Left kidney (tissue), 8 donors: ENCODE measurements at places on chromosomes 7 and 10.

GRCh38 chr10:58621379-58622077 lies 108.9 kb downstream of the BICC1 start:
- DNase-seq = no peak

DNA sequence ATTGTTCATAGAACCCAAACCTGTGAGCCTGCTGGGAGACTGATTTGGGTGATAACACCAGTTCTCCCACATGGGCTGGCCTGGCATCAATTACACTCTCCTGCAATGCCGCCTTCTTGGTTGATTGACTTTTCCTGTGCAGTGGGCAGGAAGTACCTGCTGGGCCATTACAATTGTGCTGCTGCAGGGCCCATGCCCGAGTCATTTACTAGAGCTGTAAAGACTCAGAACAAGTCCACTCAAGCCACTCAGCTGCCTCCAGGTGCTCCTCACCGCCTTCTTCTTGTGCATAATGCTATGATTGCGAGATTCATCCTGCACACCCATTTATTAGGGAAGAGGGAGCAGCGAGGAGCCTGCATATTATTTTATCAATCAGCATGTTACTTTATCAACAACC lies 264.0 kb downstream of the TCERG1L start:
- no peak for DNase-seq

DNA sequence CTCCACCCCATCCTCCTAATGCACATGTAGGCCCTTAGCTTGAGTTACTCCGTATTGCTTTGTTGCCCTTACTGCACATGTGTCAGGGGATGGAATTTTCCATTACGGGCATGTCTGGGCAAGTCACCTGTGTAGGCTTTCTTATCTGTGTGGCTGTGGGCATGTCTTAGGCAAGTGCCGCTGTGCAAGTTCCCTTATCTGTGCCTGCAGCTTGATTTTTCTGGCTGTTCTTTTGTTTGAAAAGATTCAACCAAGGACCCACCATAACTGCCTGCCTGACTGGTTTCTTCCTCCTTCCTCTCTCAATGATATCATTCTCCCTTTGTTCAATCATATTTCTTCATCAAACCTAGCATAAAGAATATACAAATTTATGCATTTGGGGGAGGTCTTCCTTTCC lies 88.5 kb downstream of the AKR1D1 start:
- no peak for DNase-seq

DNA sequence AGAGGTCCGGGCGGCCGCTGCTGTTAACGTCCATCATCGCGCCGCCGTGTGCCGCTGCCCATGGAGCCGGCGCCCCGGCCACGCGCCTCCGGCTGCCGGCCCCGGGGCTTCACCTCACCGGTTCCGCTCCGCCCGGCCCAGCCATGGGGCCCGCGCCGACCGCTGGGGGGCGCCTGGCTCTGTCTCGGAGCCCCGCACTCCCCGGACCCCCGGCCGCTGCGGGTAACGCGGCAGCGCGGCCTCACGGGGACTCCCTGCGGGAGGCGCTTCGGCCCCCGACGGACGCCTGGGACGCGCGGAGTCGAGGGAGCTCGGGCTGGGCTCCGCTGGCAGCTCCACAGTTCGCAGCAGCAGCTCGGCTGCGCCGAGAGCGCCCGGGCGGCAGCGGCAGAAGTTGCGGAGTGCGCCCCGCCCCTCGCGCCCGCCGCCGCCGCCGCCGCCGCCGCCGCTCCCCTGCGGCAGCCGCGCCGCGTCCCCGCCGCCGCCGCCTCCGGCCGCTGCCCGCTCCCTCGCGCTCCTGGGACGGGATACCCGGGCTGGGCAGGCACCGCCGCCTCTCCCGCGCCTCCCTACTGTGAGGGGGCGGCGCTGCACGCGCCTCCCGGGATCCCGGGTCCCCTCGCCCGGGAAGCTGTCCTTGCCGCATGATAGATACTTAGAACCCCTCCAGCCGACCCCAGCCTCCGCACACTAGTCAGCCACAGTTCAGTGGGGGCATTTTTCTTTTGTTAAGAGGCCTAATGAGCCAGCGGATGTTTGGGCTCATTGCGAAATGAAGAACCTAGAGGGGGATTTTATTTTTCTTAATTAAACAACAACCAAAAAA lies at the start of gene HTR7:
Gene HTR7 (minus strand): TSS at position 405 of the 826 bp plus-strand sequence. CDS start 368 bp downstream, at position 37.
- peak; percentile 55 for DNase-seq

DNA sequence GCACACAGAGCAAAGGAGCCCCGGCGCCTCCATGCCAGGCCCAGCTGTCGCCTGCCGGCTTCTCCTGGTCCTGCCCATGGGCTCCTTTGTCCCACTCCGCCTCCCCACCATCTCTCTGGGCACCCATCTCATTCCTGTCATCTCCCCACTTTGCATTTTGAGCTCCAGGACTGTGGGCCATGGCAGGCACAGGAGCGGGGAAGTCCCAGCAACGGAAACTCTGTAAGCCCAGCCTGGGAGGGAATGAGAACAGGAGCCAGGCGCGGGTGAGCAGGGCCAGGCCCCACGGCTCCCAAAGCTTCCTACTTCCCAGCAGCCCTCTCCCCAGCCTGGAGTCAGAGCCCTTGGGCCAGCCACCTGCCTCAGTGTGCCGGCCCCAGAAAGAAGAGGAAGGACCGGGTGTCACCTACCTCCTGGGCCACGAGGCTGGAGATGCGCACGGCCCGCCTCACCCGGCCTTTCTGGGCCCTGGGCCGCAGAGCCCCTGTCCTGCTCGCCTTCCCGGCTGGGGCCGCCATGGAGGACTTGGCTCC lies 23.1 kb downstream of the KCNH2 start:
- DNase-seq = no peak

- DNase-seq = no peak
These were observed 926.4 kb downstream of the LRMDA start for GRCh38 chr10:76357726-76358415.

DNA sequence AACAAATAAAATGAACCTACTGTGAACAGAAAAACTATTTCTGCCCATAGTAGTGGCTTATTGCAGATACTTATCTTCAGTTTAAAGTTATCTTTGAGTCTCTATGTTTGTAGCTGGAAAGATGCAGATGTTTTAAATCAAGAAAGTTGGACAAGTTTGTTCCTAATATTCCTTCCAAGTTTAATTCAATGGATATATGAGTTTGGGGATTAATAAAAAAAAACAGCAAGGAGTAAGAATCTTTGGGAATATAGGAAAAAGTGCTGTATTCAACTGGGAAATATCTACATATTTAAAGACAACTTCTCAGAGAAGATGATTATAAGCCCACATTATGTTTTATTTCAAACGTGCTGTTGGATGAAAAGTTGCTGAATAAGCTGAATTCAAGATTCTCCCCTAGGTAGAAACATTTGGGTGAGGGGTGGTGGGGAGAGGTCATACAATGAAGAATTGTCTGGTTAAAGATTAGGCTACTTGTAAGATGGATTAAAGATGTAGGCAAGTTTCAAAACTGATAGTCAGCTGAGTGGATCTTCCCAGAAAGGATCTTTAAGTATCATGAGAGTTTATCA lies 1135.2 kb downstream of the CNTNAP2 start:
- DNase-seq = no peak

DNA sequence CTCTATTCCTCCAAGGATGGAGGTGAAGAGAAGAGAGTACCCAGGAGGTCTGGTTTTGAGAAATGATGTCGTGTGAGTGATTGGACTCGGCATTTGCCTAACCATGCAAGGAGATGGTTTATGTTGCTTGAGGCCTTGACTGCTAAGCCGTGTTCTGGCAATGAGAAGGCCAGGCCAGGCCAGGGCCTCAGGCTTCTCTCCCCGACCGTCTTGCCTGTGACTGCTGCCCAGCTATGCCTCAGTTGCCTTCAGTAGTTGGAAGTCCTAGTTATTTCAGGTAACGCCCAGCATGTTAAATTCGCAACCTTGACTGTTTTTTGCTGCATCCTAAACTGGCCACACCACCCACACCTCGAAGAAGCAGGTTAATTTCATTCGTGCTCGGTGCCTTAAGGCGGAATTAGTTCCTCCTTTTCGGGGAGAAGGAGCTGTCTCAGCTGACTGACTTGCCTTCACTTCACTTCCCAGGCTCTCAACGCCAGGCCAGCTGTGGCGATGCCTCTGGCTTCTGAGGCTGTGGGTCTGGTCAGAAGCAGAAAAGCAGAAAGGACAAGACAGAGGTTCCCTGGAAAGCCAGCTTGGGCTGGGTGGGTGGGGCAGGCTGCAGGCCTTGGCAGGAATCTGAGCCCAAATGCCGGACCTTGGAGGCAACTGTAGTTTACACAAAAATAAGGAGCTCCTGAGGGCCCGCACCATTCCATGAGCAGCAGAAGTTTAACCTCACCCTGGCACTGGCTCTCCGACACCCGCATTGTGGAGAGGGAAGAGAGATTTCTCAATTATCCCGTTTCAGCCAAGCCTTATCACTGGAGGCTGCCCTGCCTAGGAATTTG lies 61.9 kb upstream of the SAMD8 start:
- DNase-seq = no peak

- no peak for DNase-seq
These were observed 206.3 kb downstream of the ADARB2 start for GRCh38 chr10:1530871-1531517.

DNA sequence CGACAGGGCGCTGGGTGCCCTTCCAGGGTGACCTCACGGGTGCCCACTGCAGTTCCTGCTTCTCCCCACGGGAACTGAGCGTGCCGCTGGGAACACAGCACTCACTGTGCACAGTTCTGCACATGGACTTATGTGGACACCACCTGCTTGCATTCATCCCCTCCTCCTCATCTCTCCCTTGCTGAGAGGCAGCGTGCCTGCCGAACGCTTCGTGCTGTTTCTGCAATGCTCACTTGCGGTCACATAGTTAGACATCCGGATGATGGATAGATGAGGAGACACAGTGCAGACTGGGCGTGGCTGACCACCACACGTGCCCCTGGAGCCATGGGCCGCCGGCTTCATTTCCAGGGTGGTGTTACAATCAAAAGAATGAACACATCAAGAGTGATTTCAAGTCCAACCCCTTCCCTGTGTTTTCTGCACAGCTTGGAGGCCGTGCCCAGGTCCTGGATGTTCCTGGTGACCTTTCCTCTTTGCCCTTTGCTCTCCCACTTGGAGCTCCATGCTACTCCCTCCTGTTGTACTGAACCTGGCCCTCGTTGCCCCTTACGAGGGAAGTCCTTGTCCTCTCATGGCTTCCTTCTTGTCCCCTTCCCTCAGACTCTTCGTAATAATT lies 119.4 kb downstream of the VIPR2 start:
- no peak for DNase-seq
